ENCODE measurements at places on chromosomes 13 and 19. TPM values are rescaled to one million over a fixed set of nuclear protein-coding genes. Genes with fewer than 3 reads are reported as not detected.

- no peak for DNase-seq
Observed at GRCh38 chr19:35519291-35519690, 5.8 kb upstream of the DMKN start.

- no peak for DNase-seq
Observed at GRCh38 chr13:98098516-98098915, 44.4 kb upstream of the FARP1 start.

GRCh38 chr13:110561344-110562035 is at the start of gene RAB20:
TSS of gene RAB20 (minus strand) at chr13:110561722. CDS start at chr13:110561519, 203 bp downstream.
- DNase-seq = peak; percentile 74

GRCh38 chr13:24007979-24008620 is 110.8 kb upstream of the C1QTNF9B start:
- no peak for DNase-seq

DNA sequence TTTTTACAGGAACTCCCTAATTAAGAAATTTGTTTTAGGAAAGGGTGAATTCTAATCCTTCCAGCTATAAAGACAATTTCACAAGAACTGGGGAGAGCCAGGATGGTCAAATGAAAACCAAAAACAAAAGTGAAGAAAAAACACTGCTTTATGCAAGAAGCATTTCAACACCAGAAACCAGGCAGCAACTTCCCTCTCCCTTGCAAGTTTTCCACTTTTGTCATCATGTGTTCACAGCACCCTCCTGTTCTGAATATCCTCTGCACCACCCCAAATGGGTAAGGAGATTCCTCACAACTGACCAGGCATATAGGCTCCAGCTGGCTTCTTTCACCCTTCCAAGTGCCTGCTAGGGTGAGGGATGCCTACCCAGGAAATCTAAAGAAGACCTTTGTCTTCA is 328.1 kb downstream of the TBC1D4 start:
- DNase-seq = no peak

GRCh38 chr13:71082631-71083030 is 784.4 kb downstream of the DACH1 start:
- DNase-seq = no peak

- no peak for DNase-seq
Observed at GRCh38 chr13:64333888-64334287, 2896.2 kb downstream of the PCDH9 start.

GRCh38 chr19:11797491-11797890 is 832 bp upstream of the ZNF491 start:
- DNase-seq = peak; percentile 86

The HRC gene
- not detected for total RNA-seq

The ZNF497 gene
- total RNA-seq = 4.4 TPM

The SYNGR4 gene
- not detected for total RNA-seq

The SHISA2 gene
- not detected for total RNA-seq

The ZNF667 gene
- 4.4 TPM for total RNA-seq

The TNFSF9 gene
- 11.7 TPM for total RNA-seq

The ZNF682 gene
- 11.3 TPM for total RNA-seq

The URAD gene
- total RNA-seq = not detected

Measured in B cell (primary cell).